ENCODE measurements at places on chromosomes 2 and 18. TPM values are rescaled to one million over a fixed set of nuclear protein-coding genes. Genes with fewer than 3 reads are reported as not detected.

Gene CRACDL
- total RNA-seq = 5.7 TPM

DNA sequence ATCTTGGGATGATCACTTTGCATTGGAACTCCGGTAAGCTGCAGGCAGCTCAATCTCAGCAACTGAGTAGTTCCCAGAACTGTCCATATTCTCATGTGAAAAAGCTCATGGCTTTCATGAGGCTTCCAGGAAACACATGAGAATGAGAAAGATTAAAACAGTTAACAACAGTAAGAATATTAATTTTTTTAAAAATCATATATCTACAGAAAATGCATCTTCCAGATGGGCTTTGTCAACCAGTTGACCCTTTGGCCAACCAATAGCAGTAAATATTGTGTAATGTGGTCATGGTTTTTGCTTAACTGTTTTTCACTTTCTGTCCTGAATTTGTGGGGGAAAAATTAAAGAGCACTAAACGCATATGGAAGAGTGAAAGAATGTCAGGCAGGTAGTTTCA is 131.2 kb upstream of the CCDC195 start:
- no peak for DNase-seq

GRCh38 chr2:24421668-24422067 is 61.3 kb upstream of the ITSN2 start:
- peak; percentile 77 for DNase-seq

DNA sequence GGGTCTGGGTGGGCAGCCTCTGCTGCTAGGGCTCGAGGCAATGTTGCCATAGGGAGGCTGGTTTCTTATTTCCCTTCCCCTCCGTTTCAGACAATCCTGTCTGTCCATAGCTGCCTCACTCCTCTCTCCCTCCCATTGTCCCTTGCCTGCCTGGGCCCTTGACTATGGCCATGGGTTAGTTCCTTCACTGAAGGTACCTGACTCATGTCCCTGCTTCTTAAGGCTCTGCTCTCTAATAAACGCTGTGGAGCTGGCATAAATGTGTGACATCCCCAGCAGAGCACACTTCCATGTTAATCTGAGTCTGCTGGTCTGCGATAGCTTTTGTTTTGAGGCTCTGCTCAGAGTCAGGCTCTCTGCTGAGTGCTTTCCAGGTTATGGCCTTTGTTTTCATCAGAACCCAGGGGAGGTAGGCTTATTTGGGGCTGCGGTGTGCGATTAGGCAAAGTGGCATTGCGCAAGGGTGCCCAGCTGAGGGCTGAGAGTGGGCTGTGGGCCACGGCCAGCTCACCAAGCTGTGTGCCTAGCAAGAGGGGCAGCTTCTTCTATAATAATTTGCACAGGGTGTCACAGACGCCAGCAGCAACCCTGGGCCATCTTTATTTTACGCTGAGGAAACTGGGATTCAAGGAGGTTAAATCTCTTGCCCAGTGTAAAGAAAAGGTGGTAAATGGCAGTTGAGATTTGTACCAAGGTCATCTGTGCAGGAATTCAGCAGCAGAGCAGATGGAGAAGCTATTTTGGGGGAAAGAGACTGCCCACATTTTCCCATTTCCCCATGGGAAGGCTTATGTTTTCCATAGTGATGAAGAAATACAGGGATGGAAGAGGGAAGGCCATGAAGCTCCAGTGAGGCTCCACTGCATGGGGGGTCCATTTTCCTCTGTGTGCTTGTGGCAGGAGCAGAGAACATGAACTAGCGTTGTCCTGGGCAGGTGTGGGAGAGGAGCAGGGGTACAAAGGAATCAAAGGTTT is 25.6 kb downstream of the MRPL33 start:
- DNase-seq = no peak

- DNase-seq = peak; percentile 51
Observed at GRCh38 chr2:120347396-120348060, 1.6 kb downstream of the INHBB start.

Gene KYNU
- total RNA-seq = 0.62 TPM

GRCh38 chr2:223599640-223600380 is 2.4 kb downstream of the SCG2 start:
- DNase-seq = no peak

DNA sequence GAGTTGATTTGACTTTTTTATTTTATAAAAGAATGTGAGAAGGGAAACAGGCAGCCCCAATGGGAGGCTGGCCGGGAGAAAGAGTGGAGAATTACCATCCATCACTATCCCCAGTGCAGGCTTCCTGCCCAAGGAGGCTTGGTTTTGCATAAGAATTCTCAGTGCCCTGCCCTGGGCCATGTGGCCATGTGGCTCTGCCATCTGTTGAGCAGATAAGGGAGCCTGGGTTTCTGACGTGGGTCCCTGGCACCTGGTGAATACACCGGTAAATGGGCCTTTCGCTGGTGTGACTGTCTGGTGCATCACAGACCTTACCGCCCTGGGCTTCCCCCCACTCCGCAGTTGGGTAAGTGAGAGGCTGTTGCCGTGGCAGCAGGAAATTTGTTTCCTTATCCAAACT is 54.5 kb upstream of the TMEM163 start:
- DNase-seq = no peak

GRCh38 chr2:3464401-3465005 is 54.8 kb downstream of the ADI1 start:
- no peak for DNase-seq

GRCh38 chr2:71220743-71221142 is 6.2 kb downstream of the PAIP2B start:
- DNase-seq = no peak

Gene RNASEH1
- total RNA-seq = 22.2 TPM

Gene SKA1
- 2.6 TPM for total RNA-seq

DNA sequence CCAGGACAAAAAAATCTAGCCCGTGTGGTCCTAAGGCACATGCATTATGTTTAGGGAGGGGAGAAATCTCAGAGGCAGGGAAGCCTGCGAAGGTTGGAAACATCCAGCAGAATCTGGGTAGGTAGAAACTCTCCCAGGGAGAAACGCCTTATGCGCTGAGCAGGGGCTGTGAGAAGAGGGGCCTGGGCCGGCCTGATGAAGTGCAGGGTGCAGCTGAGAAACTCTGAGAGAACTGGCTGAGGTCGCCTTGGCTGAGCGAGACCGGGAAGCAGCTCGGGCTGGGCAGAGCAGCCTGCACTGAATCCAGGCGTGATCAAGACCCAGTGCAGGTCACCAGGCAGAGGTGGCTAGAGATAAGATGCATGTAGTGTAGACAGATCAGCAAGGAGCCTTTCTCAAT is 15.1 kb downstream of the CHMP1B start:
- DNase-seq = no peak

Gene TCF23
- total RNA-seq = not detected

DNA sequence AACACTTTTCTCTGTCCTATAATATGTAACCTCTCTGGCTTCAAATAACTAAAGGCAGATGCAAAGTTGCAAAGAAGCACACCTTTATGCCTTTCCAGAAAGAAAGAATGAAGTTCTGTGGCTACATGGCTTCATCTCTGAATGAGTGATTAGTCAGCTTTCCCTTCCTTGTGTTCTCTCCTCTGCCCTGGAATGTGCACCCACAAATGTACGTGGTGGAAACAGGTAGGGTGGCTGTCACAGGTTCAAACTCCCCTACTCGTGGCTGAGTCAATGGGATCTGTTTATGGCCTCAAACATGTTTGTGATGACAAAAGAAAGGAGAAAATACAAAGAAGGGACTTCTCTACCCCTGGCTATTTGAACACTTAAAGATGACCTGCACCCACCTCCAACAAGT is 55.5 kb upstream of the ACVR2A start:
- no peak for DNase-seq

Gene PPP1R1C
- 2.5 TPM for total RNA-seq

GRCh38 chr2:173823543-173823939 is 141.6 kb downstream of the SP3 start:
- DNase-seq = no peak

Gene ZNF521
- 85.8 TPM for total RNA-seq

Gene DNAJB2
- 96.5 TPM for total RNA-seq

Gene B4GALT6
- total RNA-seq = 7.2 TPM

Gene GIGYF2
- total RNA-seq = 102 TPM

- peak; percentile 52 for DNase-seq
Observed at GRCh38 chr18:28175150-28175929, 1.6 kb downstream of the CDH2 start.

- DNase-seq = no peak
Observed at GRCh38 chr2:60483401-60483800, 70.1 kb downstream of the BCL11A start.

- DNase-seq = no peak
Observed at GRCh38 chr2:44342854-44343253, 18.4 kb downstream of the PREPL start.

DNA sequence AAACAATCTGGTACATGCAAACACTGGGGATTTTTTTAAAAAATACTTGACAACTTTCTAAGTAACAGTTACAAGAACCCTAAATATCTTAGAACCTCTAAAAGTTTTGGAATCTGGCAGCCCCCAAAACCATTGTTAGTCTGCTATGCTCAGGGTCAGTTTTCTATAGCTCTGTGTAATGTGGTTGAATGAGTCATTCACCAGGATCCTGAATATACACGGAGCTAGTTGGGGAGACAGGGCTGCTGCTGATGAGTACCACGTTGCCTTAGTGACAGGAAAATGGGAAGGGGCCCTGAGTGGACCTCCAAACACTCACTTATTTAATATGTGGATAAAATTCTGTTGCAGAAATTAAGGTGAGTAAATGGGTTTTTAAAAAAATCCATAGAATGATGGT is 36.9 kb upstream of the TANC1 start:
- peak; percentile 19 for DNase-seq

Gene IKZF2
- 28.6 TPM for total RNA-seq

DNA sequence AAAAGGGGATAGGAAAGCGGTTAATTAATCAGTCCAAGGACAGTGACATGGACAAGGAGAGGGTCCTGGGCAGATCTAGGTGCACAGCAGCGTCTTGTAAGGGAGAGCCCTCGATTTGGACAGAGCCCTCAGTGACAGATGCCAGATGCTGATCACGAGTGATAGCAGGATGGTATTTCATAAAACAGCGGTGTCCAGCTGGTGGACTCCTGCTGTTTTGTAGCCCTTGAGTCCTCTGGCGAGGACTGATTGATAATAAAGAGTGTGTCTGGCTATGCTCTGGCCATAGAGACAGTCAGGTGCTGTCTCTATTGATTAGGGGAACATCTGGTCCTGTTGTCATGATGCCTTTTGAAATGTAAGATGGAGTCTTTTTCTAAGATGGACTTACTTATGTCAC is 180.7 kb downstream of the NCK2 start:
- DNase-seq = no peak

DNA sequence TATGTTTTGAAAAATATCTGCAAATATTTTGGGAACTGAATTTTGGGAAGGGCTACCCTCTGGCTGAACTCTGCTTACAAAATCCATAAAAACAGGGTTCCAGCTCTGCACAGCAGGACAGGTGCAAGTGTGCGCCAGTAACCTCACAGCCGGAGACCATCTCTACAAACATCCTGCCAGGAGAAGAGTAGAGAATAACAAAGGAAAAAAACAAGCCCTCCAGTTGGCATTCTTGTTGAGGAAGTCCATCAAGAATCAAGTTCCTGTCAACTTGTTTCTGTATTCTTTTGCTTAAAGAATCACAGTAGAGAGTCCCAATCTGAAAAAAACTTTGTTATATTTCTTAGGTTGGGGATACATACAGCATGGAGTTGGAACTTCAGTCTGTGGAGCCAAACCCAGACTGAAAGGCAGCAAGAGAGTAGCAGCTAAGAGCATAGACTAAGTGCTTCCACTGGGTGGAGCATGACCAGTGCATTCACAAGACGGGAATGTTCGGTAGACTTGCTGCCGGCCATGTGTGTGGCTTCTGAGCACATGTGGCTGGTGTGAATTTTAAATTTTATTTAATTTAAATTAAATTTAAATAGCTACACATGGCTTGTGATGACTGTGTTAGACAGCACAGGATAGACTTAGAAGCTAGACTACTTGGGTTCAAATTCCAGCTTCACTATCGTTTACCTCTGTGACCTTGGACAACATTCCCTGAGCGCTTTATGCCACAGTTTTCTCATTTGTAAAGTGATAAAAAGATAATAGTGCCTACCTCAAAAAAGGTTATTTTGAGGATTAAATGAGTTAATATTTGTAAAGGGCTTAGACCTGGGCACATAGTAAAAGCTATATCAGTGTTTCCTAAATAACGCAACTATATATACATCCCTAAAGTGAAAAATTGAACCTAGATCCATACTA is 41.9 kb downstream of the SPTBN1 start:
- DNase-seq = peak; percentile 79

Gene HOXD13
- not detected for total RNA-seq

DNA sequence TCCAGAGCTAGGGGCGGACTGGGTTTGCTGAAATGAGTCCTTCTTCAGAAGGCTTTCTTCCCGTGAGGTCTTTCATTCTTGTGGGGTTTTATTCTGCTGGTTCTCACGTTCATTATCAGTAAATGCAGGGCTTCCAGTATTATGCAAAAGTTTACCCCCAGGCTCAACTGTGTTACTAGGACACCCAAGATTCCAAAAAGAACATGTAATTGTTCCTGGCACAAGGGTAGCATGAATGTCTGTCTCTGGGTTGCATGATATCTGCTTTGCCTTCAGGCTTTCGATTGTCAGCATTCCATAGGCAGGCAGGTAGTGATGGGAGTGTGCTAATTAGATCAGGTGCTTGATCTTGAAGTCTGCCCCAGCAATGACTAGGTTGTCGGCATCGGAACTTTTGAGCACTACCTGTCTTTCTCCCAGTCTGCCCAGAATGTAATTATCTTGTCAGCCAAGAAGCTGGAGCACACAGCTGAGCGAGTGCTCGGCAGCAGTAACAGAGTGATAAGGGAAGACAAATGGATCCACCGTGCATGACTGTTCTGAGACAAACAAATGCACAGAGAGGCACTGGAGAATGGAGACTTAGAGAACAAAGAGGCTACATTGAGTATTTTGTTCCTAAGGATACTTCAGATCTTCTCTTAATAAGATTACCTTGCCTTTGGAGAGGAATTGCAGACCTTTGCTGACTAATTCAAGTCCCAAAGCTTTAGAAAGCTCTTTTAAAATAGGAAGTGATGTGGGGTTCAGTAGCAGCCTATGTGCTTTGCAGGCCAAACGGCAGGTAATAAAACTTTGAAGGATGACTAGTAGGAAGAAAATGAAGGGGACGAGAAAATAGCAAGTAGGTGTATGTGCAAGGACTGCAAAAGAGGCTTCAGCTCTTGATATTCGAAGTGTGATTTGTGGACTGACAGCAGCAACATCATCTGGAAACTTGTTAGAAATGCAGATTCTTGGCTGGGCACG is 41.9 kb downstream of the ITGB6 start:
- no peak for DNase-seq

GRCh38 chr2:17821080-17821479 is 4.8 kb downstream of the MSGN1 start:
- no peak for DNase-seq

DNA sequence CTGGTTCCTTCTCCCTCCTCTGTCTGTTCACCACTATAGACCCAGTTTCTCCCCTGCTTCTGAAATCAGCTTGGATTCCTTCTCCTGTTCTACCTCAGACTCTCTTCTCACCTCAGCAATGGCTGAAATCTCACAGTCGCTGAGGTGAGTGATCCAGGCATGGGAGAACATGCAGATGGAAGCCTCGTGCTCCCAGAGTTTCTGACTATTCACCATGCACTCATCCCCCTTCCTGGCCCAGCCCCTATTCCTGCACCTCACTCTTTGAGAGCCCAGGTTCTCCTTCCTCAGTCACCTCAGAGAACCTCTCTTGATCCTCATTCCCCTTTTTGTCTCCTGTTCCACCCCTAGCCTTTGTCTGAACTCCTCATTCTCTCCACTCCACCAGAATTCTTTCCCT is 78.5 kb downstream of the SPTBN1 start:
- DNase-seq = no peak

GRCh38 chr18:74257083-74257482 is 34.7 kb downstream of the CYB5A start:
- no peak for DNase-seq

Gene TMEM169
- total RNA-seq = 1.4 TPM

Measured in tongue (tissue), 3 donors.